Thyroid gland (tissue), 4 donors: ENCODE measurements at places on chromosomes 1 and 21. TPM values are rescaled to one million over a fixed set of nuclear protein-coding genes. Genes with fewer than 3 reads are reported as not detected.

- H3K36me3 ChIP-seq = no peaks in the 10 kb centered on the region
- H3K27ac ChIP-seq = peak overlapping the region; percentile 87
- peak overlapping the region; percentile 29 for H3K4me3 ChIP-seq
- no peaks in the 10 kb centered on the region for H3K27me3 ChIP-seq
These were observed 753 bp downstream of the KIF1B start for GRCh38 chr1:10210841-10211804.

DNA sequence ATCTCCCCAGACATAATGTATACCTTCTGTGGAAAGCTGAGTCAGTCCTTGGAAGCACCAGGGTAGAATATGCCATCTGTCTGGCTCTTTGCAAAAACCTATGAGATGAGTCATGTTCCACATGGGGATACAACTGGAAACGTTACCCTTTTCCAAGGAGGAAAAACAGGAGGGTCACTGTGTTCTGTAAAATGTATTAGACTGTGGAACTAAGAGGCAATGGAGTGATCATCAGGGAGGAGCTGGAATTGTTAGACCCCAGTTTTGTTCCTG is 16.1 kb upstream of the PSMD4 start:
- H3K36me3 ChIP-seq = peaks cover 93% of the 10 kb centered on the region
- no peak overlapping the region for H3K4me3 ChIP-seq
- no peak for DNase-seq
- H3K4me1 ChIP-seq = no peaks in the 10 kb centered on the region

DNA sequence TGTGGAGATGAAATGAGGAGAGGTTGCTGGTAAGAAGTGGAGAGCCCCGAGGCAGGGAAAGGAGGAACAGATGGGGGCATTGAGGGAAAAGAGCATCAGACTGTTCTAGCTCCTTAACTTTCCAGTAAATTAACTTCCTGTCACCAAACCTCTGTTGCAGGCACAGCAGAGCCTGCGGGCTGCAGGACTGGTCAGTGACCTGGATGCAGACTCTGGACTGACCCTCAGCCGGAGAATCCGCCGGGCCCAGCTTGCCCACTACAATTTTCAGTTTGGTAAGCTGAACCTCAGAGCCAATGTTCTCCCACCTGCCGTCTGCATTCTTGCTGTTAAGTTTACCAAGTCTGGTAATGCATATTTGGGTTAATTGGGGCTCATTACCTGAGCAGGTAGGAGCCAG is 2.5 kb upstream of the ECM1 start:
- no peak overlapping the region for H3K27ac ChIP-seq
- DNase-seq = no peak
- H3K4me3 ChIP-seq = no peak overlapping the region
- no peaks in the 10 kb centered on the region for H3K27me3 ChIP-seq
- peaks cover 17% of the 10 kb centered on the region for H3K36me3 ChIP-seq

DNA sequence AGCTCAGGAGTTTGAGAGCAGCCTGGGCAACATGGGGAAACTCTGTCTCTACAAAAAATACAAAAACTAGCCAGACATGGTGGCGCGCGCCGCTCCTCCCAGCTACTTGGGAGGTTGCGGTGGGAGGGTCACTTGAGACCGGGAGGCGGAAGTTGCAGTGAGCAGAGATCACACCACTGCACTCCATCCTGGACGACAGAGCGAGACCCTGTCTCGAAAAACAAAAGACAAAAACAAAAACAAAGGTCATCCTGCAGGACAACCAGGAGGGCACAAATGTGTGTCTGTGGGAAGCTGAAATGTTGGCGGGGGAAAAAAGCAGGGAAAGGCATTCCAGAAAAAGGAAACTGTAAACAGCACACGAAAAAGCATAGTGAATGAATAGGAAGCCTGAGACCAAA is 104.1 kb upstream of the HNRNPU start:
- no peak for DNase-seq
- H3K4me1 ChIP-seq = peaks cover 26% of the 10 kb centered on the region
- no peaks in the 10 kb centered on the region for H3K36me3 ChIP-seq
- H3K27me3 ChIP-seq = no peaks in the 10 kb centered on the region
- H3K27ac ChIP-seq = peak overlapping the region; percentile 100

DNA sequence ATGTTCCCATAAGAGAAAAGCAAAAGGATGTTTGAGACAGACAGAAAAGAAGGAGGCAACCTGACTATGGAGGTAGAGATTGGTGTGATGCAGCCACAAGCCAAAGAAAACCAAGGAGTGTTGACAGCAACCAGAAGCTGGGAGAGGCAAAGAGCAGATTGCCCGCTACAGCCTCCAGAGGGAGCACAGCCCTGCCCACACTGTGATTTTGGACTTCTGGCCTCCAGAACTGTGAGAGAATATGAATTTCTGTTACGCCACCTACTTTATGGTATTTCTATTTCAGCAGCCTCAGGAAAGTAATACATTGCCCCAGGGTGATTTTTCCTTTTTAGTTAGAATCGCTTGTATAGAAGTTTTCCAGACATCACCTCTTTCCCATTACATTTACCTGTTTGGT is 28.4 kb downstream of the SLAMF6 start:
- H3K4me3 ChIP-seq = no peak overlapping the region
- DNase-seq = no peak
- no peaks in the 10 kb centered on the region for H3K27me3 ChIP-seq

DNA sequence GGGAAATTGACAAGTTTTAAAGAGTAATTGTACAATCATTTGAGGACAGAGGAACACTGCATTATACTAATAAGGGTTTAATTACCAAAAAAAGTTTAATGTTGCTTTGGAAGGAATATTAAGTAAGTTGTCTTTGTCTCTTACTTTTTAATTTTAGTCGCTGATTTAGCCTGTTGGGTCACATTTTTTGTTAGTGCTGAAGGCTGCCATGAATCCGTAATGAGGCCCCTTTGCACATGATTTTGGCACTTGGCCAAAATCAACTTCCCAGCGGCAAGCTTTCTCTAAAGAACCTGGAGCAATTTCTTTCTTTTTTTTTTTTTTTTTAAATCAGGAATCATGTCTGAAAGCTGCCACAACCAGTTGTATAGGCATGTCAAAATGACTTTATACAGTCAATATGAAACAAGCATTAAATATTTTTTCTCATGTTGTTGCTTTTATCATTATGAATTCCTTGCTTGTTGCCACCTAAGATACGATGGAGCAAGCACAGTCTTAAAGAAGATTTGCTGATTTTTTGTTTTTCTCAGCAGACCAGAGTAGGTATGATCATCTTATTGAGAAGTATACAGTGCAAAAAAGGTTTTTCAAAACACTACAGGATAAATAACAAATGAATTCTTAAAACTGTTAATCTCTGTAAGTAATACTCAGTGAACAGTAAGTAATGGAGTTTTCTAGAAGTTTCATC is 690.4 kb downstream of the USP25 start:
- peaks cover 4% of the 10 kb centered on the region for H3K4me1 ChIP-seq
- no peaks in the 10 kb centered on the region for H3K36me3 ChIP-seq
- no peak overlapping the region for H3K4me3 ChIP-seq

- H3K4me1 ChIP-seq = no peaks in the 10 kb centered on the region
- DNase-seq = no peak
- H3K27me3 ChIP-seq = no peaks in the 10 kb centered on the region
- no peak overlapping the region for H3K4me3 ChIP-seq
- no peak overlapping the region for H3K27ac ChIP-seq
These were observed 139.3 kb upstream of the KIAA0040 start for GRCh38 chr1:175331891-175332290.

DNA sequence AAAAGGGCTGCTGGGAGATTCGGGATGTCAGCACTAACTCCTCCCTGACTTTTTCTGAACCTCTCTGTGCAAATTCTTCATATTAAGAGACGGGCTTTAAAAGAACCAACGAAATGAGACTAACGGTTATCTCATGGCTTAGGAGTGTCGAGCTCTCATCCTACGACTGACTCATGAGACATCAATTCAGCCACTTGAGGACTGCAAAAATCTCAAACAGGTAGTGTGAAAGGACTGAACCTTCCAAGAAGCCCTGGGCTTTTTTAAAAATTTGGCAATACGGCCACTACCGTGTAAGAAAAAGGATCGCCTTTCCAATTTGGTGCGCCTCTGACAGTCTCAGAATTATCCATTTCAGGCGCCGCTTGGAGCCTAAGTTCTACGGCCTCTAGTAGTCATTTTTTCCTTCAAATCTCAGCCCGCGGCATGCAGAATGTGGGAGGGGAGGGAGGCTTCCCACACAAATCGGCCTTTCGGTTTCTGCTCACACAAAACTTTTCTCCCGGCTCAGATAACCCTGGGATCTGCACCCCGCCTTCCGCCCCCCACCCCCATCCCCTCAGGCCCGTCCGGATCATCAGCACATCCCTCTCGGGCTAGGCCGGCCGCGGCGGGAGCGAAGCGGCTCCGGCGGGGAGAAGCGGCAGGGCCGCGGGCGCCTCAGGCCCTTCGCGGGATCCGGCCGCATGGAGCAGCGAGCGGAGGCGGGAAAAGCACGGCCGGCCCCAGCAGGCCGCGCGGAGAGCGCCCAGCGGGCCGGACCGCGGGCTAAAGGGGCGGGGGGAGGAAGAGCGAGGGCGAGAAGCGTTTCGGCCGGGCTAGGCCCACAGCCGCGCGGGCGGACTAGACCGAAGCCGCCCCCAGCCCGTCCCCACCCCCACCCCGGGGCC is 618 bp downstream of the HNRNPR start:
- no peaks in the 10 kb centered on the region for H3K36me3 ChIP-seq
- H3K27me3 ChIP-seq = no peaks in the 10 kb centered on the region
- peak overlapping the region; percentile 95 for H3K4me3 ChIP-seq
- DNase-seq = peak; percentile 26

DNA sequence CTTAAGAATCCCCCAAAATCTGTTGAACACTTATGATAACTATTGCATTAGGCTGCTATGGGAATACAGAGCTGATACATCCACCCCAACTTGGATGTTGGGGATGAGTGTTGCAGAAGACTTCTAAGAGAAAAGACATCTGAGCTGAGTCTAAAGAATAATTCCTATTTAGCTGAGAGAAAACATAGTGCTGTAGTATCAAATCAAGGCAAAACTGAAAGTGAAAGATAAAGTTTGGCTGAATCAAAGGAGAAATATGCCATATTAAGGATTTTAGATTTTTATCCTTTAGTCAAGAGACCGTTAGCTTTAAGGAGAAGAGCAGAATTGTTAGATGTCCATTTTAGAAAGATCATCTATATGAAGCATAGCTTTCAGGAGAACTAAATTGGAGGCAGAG is 726.9 kb upstream of the PTBP2 start:
- no peak overlapping the region for H3K27ac ChIP-seq
- no peaks in the 10 kb centered on the region for H3K4me1 ChIP-seq
- no peak overlapping the region for H3K4me3 ChIP-seq
- H3K27me3 ChIP-seq = no peaks in the 10 kb centered on the region
- no peak for DNase-seq

DNA sequence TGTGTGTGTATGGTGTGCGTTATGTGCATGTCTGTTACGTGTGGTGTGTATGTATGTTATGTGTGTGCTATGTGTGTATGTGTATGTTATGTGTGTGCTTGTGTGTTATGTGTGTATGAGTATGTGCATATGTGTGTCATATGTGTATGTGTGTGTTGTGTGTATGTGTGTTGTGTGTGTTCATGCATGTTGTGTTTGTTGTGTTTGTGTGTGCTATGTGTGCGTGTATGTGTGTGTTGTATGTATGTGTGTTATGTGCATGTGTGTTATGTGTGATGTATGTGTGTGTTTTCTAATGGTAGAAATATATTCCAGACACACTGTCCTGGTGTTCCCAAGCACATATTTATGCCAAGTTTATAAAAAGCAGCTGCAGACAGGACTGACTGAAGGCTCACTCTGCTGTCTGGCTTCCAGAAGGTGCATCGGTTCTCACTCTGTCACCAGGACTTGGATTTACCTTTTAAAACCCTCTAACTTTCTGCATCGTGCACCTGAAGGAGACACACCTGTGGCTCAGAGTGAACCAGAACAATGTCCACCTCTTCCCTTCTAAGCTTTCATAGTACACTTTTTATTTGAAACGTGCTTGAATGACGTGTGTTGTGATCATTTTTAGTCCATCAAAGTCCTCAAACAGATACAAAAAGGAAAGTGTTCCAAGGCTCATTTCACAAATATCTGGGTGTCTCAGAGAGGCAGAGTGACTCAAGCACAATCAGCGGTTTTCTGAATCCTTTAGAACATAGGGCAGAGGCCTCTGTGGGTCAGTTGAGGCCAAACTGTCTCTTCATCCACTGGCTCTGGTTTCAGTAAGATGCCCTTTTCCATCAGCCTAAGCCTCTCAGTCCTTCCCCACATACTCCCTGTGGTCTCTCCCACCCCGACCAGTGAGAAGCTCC is 49.9 kb downstream of the TOMM20 start:
- no peaks in the 10 kb centered on the region for H3K36me3 ChIP-seq
- H3K4me1 ChIP-seq = peaks cover 58% of the 10 kb centered on the region
- no peaks in the 10 kb centered on the region for H3K27me3 ChIP-seq
- peak overlapping the region; percentile 95 for H3K27ac ChIP-seq

Gene SPAG17
- total RNA-seq = 0.81 TPM

Gene CHIA
- total RNA-seq = not detected

Gene ORC1
- total RNA-seq = 1.1 TPM

Gene CELA2B
- not detected for total RNA-seq

Gene SLC6A17
- 0.25 TPM for total RNA-seq
